Natural killer cell (primary cell): ENCODE measurements at places on chromosomes 4 and X. TPM values are rescaled to one million over a fixed set of nuclear protein-coding genes. Genes with fewer than 3 reads are reported as not detected.

DNA sequence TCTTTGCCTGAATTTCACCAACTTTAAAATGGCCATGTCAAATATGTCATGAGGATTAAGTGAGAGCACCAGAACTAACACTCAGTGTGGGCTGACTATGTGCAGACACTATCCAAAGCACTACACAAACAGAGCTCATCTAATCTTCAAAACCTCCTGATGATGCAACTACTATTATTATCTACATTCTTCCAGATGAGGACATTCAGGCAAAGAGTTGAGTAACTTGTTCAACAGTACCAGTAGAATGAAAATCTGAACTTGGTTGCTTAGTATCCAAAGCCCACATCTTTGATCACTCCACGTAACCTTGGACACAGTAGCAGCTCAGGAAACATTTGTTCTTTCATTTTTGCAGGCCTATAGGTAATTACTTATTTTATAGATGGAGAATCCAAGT is 90.1 kb downstream of the ATP8A1 start:
- peaks cover 25% of the 10 kb centered on the region for H3K36me3 ChIP-seq
- no peak for DNase-seq
- no peak overlapping the region for H3K27ac ChIP-seq
- no peaks in the 10 kb centered on the region for H3K4me1 ChIP-seq
- no peak overlapping the region for H3K4me3 ChIP-seq
- no peaks in the 10 kb centered on the region for H3K27me3 ChIP-seq

DNA sequence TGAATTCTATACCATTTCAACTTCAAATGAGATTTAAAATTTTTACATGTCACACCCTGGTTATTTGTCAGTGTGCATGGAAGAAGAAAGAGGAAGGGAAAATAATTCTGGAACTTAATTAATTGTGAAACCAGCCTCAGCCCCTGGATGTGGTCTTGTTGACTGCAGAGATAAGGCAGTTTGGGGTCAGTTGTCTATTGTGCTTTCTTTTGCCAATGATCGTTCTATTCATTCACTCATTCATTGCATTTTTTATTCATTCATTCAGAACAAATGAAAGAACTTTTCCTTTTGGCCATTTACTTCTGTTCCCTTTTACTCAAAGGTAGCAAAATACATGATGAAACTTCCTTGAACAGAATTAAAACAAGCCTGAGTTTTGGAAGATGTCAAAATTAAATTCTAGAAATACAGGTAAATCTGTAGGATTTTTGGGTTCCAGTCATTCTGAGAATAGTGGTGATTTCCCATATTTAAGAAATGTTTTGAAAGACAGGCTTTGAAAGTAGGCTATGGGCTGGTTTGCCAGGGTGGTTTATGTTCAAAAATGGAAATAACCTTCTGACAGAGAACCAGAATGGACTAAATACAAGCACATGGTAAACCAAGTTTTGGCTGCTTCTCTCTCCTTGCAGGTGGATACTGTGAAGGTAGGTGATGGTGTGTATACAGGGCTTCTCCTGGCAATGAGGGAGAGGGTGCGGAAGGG is 35.7 kb downstream of the PARM1 start:
- no peaks in the 10 kb centered on the region for H3K4me1 ChIP-seq
- DNase-seq: no peak
- H3K27ac ChIP-seq: no peak overlapping the region

DNA sequence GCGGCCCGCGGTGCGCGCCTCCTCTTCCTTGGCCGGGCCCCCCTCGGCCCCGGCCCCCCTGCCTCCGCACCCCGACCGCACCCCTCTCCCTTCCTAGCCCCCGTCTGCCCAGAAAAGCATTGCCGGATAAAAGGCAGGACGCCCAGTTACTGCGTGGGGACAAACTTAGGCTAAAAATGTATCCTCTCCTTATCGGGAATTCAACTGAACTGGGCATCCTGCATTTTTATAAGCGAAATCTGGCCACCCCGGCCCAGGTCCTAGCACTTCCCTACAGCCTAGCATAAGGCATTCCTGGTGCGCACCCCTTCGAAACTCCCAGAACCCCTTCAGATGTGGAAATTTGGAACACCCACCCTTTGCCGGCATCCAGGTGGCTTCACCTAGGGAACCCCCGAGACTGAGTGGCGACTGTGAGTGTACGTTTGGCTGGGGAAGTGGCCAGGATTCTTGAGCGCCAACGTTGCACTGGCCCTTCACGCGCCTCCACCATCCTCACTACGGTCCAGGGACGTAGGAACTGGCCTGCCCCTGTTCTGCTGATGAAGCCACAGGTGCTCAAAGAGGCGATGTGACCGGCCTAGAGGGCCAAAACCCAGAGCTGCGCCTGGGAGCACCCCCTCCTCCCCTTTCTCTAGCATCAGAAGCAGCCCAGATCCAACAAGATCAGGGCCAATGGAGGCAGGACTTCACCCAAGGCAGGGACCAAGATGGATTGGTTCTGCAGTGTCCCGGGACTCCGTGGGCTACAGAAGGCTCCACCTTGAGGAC is 5.7 kb upstream of the RNF4 start:
- H3K36me3 ChIP-seq: no peaks in the 10 kb centered on the region
- H3K27ac ChIP-seq: no peak overlapping the region
- H3K27me3 ChIP-seq: no peaks in the 10 kb centered on the region
- peaks cover 19% of the 10 kb centered on the region for H3K4me1 ChIP-seq

DNA sequence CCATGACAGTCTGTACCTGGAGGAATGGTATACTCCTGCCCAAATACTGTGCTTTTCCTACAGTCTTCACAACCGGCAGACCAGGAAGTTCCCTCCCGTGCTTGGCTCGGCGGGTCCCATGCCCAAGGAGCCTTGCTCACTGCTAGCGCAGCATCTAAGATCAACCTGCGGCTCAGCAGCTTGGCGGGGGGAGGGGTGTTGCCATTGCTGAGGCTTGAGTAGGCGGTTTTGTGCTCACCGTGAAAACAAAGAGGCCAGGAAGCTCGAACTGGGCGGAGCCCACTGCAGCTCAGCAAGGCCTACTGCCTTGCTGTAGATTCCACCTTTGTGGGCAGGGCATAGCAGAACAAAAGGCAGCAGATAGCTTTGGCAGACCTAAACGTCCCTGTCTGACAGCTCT is 152.7 kb downstream of the TEX11 start:
- H3K27me3 ChIP-seq: no peaks in the 10 kb centered on the region
- H3K36me3 ChIP-seq: no peaks in the 10 kb centered on the region

- no peaks in the 10 kb centered on the region for H3K36me3 ChIP-seq
- H3K27me3 ChIP-seq: no peaks in the 10 kb centered on the region
- no peak overlapping the region for H3K27ac ChIP-seq
- DNase-seq: no peak
- H3K4me1 ChIP-seq: no peaks in the 10 kb centered on the region
Observed at GRCh38 chr4:85637778-85638177, 162.8 kb downstream of the ARHGAP24 start.

DNA sequence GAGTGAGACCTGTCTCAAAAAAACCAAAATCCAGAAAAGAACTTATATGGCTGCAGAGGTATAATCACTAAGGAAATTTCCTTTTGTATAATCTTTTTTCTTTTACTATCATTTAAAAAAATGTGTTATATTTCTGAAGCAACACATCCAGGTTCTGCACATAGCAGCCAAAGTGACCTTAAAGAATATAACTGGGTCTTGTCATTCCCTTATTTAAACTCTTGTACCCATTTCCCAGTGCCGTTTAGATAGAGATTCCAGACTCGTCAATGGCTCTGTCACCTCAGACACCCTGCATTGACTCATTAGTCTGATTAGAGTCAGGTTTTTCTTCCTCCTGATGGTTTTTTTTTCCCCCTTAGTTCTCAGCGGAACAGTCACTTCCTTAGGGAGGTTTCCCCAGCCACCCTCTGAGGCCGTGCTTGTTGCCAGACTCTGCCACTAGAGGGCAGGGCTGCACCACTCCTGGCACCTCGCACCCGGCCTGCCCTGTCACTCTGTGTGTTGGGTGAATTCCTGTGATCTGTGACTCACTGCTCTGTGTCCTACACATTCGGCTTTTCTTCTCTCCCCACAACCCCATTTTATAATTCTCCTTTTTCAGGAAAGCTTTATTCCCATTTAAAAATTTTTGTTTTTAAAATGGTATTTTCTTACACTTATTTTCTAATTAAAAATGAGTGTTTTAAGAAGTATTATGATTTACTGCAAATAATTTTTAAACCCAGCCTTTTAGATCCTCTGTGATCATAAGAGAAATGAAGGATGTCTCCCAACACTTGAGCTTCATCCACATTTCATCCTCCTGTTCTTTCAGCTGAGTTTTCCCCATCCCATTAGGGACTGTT is 32.1 kb downstream of the HTT start:
- no peak overlapping the region for H3K27ac ChIP-seq
- H3K4me3 ChIP-seq: no peak overlapping the region
- H3K36me3 ChIP-seq: peaks cover 47% of the 10 kb centered on the region
- H3K27me3 ChIP-seq: no peaks in the 10 kb centered on the region
- peaks cover 4% of the 10 kb centered on the region for H3K4me1 ChIP-seq

DNA sequence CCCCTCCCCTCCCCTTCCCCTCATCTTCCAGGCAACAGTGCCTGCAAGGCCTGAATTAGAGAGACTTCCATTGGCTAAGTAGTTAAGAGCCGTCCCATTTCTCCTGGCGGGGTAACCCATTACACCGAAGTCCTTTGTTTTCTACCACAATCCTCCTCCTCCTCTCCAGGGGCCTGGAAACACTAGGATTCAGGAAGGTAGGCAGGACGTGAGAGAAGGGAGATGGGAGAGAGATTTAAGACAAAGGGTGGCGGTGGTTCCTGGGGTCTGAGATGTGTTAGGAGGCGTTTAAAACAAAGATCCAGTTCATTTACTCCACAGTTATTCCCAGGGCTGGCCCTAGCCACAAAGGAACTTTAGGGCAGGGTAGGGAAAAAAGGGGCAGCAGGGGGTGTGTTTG is 28.0 kb downstream of the NYX start:
- DNase-seq: no peak
- no peaks in the 10 kb centered on the region for H3K27me3 ChIP-seq
- H3K27ac ChIP-seq: no peak overlapping the region
- no peaks in the 10 kb centered on the region for H3K36me3 ChIP-seq

- no peaks in the 10 kb centered on the region for H3K36me3 ChIP-seq
- no peaks in the 10 kb centered on the region for H3K4me1 ChIP-seq
- no peak overlapping the region for H3K27ac ChIP-seq
- H3K27me3 ChIP-seq: no peaks in the 10 kb centered on the region
- DNase-seq: no peak
- no peak overlapping the region for H3K4me3 ChIP-seq
Observed at GRCh38 chr4:81601358-81601694, 129.6 kb upstream of the RASGEF1B start.

GRCh38 chrX:69029771-69030170 is 135.5 kb downstream of the PJA1 start:
- no peaks in the 10 kb centered on the region for H3K27me3 ChIP-seq
- H3K27ac ChIP-seq: no peak overlapping the region
- no peak for DNase-seq
- no peak overlapping the region for H3K4me3 ChIP-seq
- H3K36me3 ChIP-seq: no peaks in the 10 kb centered on the region
- no peaks in the 10 kb centered on the region for H3K4me1 ChIP-seq

The FAM13A gene
- 8.8 TPM for total RNA-seq

The TDO2 gene
- not detected for total RNA-seq

The CXCL5 gene
- 2.0 TPM for total RNA-seq
